ENCODE measurements at places on chromosomes 1 and 21.

DNA sequence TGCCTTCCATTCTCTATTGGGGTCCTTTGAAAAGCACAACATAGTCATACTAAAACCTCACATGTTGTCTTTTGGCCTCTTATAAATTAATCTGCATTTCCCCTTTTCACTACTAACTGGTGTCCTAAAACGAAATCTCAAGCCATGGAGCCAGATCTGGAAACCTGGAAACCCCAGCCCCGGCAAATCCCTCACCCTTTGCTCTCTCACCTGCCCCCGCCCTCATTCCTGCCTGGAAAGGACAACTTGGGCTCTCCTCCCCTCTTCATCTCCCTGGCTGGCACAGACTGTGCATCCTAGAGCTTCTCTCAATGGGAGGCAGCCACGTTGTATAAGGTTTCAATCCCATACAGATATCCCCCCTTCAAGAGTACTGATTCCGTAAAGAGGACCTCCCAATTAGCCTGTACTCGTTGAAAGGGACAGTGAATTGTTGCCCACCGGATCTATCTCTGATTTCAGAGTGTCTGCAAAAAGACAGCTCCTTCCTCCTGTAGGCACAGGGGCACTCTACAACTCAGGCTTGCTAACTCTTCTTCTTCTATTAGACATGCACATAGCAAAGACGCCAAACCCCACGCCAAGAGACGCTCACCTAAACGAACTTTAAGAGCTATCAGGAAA is 1.4 kb downstream of the DUSP10 start:
- no peak for DNase-seq

GRCh38 chr1:100539836-100540536 is 2.0 kb downstream of the GPR88 start:
- no peak for DNase-seq

- no peak for DNase-seq
Measured at GRCh38 chr1:163706915-163707314, 385.2 kb downstream of the NUF2 start.

- DNase-seq: peak; percentile 78
Measured at GRCh38 chr1:38009088-38009840, 3.3 kb upstream of the UTP11 start.

DNA sequence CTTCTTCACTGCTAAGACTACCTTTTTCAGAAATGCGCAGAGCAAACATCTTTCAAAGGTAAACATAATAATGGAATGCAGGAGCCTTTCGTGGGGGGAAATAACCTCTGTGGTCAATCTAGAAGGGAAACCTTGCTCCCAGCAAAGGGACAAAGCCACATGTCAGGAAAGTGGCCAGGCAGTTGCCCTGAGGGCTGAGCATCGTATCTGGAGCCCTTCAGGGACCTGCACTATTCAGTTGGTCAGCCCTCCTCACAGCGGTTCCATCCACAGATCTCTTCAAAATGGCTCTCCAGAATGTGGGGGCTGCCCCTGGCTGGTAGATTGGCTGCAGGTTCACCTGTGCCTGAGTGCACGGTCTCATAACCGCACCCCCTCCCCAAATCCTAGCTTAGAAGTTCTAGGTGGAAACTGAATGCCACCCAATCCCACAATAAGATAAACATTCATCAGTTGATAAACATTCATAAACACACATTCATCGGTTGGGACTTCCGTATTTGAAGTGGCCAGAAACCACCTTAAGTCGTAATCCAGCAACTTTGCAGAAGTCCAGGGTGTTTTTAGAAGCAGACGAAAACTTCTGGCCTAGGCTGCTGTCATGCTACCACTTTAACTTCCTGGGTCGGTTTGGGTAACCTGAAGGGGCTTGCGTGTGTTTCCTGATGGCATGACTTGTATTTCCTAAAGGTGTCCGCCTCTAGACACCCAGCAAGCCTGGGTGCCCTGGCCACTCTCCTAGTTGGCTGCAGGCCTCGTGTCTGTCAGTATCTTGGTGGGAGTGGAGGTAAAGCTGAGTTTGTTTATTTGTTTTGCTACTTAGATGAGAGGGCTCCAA is 50.5 kb downstream of the RASSF5 start:
- no peak for DNase-seq

GRCh38 chr1:42096554-42096953 is 56.7 kb upstream of the GUCA2B start:
- DNase-seq: no peak

- DNase-seq: peak; percentile 90
Measured at GRCh38 chr1:244353551-244354091, 98.1 kb downstream of the ADSS2 start.

- DNase-seq: no peak
Measured at GRCh38 chr1:44946725-44947062, 39.7 kb downstream of the EIF2B3 start.

GRCh38 chr1:24317956-24318614 is 1.1 kb upstream of the GRHL3 start:
- no peak for DNase-seq

DNA sequence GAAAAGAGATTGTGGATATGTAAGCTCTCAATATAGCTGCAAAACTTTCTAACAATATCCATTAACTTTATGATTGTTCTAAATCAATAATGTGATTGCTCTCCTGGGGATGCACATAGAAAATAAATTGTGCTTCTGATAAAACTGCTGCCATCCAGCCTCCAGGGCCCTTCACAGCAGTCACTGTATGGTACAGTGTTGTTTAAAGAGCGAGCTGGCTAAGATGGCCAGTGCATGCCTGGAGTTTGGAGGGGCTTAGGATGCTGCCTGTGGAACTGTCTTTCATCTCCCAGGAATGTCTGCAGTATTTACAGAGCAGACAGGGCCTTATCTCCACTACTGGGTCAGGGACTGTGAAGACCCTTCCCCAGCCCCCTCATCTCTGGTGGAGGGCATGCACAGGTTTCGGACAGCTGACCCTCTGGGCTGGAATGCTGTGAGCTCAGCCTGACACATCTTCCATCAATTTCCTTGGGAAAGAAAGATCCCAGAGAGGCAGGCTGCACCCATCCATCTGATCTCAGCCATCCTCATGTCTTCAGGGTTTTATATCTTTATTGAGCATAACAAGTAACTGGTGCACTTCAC is 137.0 kb downstream of the PLPP3 start:
- DNase-seq: no peak

DNA sequence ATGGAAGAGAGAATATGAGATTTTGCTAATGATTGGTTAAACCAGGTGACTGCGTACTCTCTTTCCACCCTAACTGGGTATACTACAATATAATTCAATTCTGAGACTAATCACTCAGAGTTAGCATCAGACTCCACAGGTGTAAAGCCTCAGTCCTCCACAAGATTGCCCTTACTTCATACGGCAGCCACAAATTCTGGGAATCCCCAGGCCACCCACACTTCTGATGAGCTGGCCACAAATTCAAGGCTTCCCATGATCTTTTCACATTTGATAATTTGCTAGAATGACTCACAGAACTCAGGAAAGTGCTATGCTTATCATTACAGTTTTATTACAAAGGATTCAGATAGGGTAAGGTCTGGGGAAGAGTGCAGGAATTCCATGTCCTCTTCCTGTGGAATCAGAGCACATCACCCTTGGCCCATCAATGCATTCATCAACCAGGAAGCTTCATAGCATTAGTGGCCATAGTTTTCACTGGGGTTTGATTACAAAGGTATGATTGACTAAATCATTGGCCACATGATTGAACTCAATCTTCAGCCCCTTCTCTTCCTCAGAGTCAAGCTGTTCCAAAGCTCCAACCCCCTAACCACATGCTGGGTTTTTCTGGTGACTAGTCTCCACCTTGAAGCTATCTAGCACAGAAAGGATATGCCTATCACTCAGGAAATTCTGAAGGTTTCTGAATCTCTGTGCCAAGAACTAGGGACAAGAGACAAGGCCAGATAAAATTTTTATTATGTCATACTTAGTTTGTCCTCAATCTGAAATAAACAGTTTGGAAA is 131.7 kb downstream of the HHIPL2 start:
- no peak for DNase-seq

- no peak for DNase-seq
Measured at GRCh38 chr1:11350265-11350664, 77.3 kb downstream of the UBIAD1 start.

GRCh38 chr1:64895500-64895899 is 70.8 kb downstream of the JAK1 start:
- no peak for DNase-seq

DNA sequence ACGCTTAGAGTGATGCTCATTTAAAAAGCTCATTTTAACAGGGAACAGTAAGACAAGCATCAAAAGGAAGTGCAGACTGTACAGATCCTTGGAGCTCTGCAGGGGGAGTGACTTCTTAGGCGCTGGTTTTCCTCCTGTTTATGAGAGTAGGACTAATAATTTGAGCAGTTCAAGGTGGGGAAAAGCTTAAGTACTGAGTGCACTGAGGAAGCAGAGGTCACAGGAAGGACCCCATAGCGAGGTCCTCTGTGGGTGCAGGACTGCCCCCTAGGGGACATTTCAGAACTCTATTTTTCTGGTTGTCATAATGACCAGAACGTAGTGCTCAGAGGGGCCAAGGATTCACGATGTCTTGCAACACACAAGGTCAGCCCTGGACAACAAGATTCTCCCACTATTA is 112.1 kb downstream of the HLCS start:
- no peak for DNase-seq

DNA sequence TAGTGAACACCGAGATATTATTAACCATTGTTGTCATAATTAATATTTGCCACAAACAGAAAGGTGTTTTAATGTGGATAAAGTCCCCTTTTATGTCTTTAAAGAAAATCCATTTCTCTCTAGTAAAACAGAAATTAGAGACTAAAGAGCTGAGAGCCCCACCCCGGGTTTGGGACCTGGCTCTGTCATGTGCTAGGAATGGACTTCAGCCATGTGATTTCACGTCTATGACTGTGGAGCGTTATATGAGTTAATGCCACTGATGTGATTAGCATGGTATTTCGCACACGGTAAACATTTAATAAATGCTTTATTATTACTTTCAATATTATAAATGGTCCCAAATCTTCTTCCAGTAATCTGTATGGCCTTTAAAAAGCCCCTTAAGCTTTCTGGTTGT is 205.0 kb upstream of the NFIA start:
- DNase-seq: no peak

GRCh38 chr1:234535763-234536515 is 57.0 kb upstream of the TARBP1 start:
- DNase-seq: peak; percentile 70

GRCh38 chr1:41918450-41919043 is at the start of gene HIVEP3:
HIVEP3 (minus strand) TSS chr1:41918922.
- no peak for DNase-seq

DNA sequence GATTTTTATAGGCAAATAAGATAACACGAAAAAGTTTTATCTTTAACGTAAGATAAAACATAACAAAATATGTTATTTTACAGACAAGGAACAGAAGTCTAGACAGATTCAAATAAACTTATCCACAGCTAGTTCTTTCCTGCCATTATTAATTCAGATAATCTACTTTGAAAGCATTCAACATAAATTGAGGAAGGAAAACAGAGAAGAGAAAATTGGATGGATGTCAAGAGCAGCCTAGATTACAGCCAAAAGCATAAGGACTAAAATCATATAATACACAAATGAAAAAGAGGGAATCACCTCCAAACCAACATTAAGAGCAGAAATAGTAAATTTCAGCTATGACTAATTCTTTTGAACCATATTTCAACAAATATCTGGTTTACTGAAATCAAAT is 15.5 kb downstream of the TRIM33 start:
- DNase-seq: no peak

DNA sequence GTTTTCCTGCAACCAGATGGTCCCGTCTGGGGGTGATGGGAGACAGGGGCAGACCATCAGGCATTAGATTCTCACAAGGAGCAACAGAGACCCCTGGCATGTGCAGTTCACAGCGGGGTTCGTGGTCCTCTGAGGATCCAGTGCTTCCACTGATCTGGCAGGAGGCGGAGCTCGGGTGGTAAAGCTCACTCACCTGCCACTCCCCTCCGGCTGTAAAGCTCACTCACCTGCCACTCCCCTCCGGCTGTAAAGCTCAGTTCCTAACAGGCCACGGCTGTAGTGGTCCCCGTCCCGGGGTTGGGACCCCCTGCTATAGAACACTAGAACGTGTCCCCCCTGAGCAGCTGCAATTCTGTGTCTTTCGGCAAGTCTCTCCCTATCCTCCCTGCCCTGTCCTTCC is 4.6 kb downstream of the KRTAP10-12 start:
- peak; percentile 79 for DNase-seq

DNA sequence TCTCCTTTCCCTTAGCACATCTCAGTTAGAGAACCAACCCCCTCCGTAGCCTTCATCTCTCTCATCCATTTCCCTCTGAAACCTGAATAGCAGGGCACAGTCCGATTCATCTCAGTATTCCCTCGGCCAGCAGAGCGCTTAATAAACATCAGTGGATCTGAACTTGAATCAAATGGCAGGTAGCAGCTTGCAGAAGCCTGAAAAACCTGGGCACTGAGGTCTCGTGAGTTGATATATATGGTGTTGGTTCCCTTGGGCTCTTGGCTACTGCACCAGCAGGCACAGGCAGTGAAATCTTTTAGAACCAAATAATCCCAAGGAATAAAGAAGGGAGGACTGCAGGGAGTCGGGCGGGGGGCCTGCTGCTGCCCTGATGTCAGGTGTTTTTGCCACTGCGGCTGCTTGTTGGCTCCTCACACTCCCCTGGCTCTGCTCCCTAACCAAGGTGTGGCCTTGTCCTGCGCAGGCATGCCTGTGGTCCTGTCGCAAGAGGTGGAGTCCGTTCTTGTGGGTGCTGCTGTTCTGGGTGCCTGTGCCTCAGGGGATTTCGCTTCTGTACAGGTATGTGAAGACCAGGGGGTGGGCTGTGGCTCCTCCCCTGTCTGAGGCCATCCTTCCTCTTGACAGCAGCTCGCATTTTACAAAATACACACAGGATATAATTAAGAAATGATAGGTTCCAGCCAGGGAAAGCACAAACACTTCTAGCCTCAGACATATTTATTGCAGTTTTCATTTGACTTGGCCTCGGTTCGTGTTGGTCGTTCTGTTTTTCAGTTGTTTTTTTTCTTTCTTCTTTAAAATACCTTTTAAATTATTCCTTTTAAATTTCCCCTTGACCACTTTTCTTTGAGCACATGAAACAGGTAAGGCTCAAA is 140.9 kb upstream of the HOOK1 start:
- DNase-seq: peak; percentile 82

GRCh38 chr1:192903142-192903541 is 94.3 kb downstream of the RGS2 start:
- no peak for DNase-seq

GRCh38 chr1:61210435-61211154 is 128.2 kb downstream of the NFIA start:
- no peak for DNase-seq

GRCh38 chr1:183936791-183937190 is 100.7 kb downstream of the COLGALT2 start:
- no peak for DNase-seq

GRCh38 chr21:33478935-33479678 is 667 bp downstream of the TMEM50B start:
- DNase-seq: no peak

DNA sequence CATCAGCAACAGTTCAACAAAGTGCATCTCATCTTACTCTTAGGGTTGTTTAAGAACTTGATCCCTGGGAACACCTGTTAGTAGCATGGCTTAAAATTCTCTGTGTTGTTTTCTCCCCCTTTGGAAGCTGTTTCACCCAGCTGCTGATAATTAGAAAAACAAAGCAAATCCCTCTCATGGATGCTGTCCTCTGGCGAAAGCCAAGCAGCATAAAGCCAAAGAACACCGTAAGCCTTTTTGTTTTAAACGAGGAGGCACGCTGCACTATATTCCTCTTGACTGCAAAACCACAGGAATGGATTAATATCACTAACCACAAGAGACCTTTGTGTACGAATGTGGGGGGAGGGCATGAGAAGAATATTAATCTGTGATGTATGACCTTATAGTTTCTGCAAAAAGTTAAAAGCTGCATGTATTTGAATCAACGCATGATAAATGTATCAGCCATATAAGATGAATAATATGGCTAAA is 923.2 kb downstream of the LTN1 start:
- no peak for DNase-seq

GRCh38 chr1:56973923-56974742 is 8.3 kb upstream of the C8B start:
- no peak for DNase-seq

All from lower leg skin (tissue), 4 donors.